ENCODE measurements at places on chromosomes 5 and 9. TPM values are rescaled to one million over a fixed set of nuclear protein-coding genes. Genes with fewer than 3 reads are reported as not detected.
A peak's percentile ranks its signal among the peaks of the same experiment; 100 is the strongest.

RETREG1 gene
- total RNA-seq = 180 TPM

ESM1 gene
- total RNA-seq = not detected

SHC3 gene
- total RNA-seq = 1.0 TPM

SHISAL2B gene
- not detected for total RNA-seq

GRCh38 chr9:132241840-132242620 lies 80.2 kb downstream of the NTNG2 start:
- no peaks in the 10 kb centered on the region for H3K27me3 ChIP-seq
- peak overlapping the region; percentile 66 for H3K27ac ChIP-seq
- no peak for DNase-seq
- peaks cover 18% of the 10 kb centered on the region for H3K4me1 ChIP-seq
- no peaks in the 10 kb centered on the region for H3K36me3 ChIP-seq

DNA sequence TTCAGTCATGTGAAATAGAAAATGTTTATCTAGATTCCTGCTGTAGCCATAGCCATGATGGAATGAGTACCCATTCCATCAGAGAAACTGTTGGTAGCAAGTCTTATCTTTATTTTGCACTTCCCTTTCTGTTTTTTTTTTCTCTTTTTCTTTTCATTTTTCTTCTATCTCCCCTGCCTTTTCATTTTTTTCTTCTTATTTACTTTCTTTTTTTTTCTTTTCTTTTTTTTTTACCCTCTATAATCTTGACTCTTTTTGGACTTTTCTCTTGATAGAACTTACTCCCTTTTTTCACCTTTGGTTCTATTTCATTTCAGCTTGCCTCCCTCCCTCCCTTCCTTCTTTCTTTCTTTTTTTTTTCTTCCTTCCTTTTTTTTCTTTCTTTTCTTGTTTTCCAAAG lies 15.4 kb downstream of the SLC25A46 start:
- H3K4me1 ChIP-seq = no peaks in the 10 kb centered on the region
- no peak overlapping the region for H3K27ac ChIP-seq
- H3K27me3 ChIP-seq = no peaks in the 10 kb centered on the region
- peaks cover 31% of the 10 kb centered on the region for H3K36me3 ChIP-seq
- DNase-seq = no peak
- H3K4me3 ChIP-seq = no peak overlapping the region

DNA sequence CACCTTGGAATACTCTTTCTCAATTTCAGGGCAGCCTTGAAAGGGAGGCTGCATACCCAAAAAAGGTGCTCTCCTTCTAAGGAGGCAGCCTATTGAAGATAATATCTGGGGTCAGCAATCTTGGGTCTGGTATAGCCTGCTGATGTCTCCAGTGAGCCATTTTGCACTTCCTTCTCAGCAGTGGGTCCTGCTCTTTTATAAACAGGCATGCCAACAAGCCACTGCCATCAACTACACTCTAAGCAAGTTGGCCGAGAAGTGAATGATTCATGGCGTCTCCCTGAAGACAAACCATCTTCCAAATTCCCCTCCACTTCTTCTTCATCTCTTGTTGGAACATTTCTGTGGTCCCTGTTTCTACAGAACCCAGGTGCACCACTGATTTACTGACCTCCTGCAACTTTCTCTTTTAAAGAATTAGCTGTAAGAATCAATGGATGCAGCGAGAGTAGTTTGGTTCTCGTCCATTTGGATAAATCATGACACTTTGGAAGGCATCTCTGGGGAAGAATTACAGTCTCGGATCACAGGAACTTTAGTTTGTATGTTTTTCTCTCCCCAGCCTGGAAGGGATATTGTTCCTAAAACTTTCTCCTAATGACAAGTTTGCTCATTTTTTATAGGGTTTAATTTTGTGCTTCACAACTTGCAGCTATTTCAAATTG lies 108.3 kb downstream of the INSYN2B start:
- H3K4me3 ChIP-seq = no peak overlapping the region
- no peaks in the 10 kb centered on the region for H3K4me1 ChIP-seq
- H3K27me3 ChIP-seq = no peaks in the 10 kb centered on the region

DNA sequence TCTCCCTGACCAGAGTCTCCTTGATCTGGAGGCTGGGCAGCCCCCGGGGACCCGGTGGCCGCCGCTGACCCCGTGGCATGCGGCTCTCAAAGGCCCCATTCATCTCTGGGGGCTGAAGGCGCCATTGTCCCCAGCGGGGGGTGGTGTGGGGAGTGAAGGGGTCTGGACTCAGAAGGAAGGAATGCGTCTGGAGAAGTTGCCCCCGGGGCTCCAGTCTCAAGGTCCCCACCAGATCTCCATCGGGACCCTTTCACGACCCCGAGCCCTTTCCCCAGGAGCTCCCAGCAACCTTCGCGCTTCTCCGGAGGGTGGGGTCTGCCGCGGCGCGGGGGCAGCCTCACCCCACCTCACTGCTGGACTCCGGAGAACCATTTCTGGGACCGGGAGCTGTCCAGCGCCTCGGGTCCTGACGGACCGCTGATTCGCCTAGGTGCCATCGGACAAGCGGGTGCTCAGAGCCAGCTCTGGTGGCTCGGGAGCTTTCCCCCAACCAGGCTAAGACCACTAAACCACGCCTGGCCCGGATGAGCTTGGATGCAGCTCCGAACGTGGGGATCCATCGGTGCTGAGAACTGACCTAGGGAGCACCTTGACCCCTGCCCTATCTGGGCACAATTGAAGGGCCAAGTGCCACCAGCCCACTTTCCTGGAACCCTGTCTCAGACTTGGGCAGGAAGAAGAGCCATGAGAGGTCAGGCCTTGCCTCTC lies 5.1 kb upstream of the PCDH1 start:
- H3K27ac ChIP-seq = no peak overlapping the region
- peak; percentile 4 for DNase-seq
- no peaks in the 10 kb centered on the region for H3K36me3 ChIP-seq
- H3K27me3 ChIP-seq = peaks cover 9% of the 10 kb centered on the region

GRCh38 chr5:98458004-98458403 lies 315.5 kb upstream of the RGMB start:
- no peak overlapping the region for H3K27ac ChIP-seq
- no peaks in the 10 kb centered on the region for H3K27me3 ChIP-seq
- H3K4me3 ChIP-seq = no peak overlapping the region
- DNase-seq = no peak

GRCh38 chr9:14660721-14661120 lies 32.5 kb downstream of the ZDHHC21 start:
- H3K27ac ChIP-seq = no peak overlapping the region
- DNase-seq = no peak
- no peaks in the 10 kb centered on the region for H3K4me1 ChIP-seq
- no peaks in the 10 kb centered on the region for H3K36me3 ChIP-seq
- no peak overlapping the region for H3K4me3 ChIP-seq

DNA sequence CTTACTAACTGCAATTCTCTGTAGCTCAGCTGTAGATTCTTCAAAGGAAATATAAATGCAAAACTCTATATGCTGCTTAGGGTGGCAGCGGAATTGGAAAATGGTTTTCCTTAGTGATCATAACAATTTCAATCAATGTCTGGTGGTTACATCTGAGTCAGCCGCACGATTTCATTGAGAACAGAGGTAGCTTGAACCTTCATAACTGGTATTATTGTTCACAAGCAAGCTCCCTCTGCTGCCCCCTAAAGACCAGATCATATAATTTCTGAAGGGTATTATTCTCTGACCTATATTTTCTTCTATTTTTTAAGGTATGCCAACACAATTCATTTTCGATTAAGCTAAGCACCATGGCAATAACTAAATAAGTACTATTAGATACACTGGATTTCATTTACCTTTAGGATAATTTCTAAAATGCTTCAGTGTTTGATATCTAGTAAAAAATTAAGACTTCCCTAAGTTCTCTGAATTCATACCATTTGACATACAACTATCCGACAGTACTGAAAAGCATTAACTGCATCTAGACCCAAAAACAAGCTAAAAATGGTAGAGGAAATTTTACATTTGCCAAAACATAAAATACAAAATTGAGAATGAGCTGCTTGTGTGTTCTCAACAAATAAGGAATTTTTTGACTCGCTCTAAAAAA lies 181.1 kb upstream of the SPEF2 start:
- peaks cover 3% of the 10 kb centered on the region for H3K27me3 ChIP-seq
- H3K27ac ChIP-seq = no peak overlapping the region
- no peaks in the 10 kb centered on the region for H3K36me3 ChIP-seq
- no peak for DNase-seq
- no peaks in the 10 kb centered on the region for H3K4me1 ChIP-seq

GRCh38 chr5:130462516-130462915 lies 558.3 kb downstream of the CHSY3 start:
- H3K4me3 ChIP-seq = no peak overlapping the region
- H3K27ac ChIP-seq = no peak overlapping the region
- no peaks in the 10 kb centered on the region for H3K36me3 ChIP-seq
- no peak for DNase-seq
- no peaks in the 10 kb centered on the region for H3K4me1 ChIP-seq

DNA sequence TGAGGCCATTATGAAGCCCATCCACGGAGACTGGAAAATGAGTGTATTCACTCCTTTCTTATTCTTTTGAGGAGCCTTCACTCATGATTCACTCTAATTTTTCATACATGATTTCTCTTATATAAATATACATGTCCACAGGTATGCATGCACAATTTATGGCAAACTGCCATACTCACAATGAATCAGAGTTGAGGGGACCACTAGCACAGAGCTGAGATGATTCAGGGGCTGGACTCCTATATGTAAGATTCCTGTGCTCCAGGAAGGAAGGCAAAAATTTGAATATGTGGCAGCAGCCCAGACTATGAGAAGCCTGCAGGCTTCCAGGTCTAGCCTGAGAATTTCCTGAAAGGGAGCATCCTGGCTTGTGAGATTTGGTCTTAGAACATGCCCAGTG lies 484.6 kb downstream of the PRELID2 start:
- no peak overlapping the region for H3K4me3 ChIP-seq
- H3K27me3 ChIP-seq = no peaks in the 10 kb centered on the region
- H3K4me1 ChIP-seq = no peaks in the 10 kb centered on the region
- no peak for DNase-seq

DNA sequence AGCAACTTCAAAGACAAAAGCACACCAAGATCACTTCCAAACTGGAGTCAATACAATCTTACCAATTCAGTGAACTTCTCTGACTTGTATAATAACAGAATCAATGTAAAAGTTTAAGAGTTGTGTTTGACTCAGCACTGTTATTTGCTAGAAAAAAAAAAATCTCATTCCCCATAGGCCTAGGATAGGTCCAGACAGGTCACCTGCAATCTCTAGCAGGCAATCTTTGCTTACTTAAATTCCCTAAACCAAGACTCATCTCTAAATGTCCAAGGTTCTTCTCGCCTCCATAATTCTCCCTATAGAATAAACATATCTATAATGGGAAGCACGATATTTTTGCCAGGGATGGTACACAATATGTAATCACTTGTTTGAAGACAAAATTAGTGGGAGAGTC lies 2.5 kb downstream of the FAM169A start:
- no peak for DNase-seq
- H3K36me3 ChIP-seq = no peaks in the 10 kb centered on the region
- H3K27ac ChIP-seq = no peak overlapping the region
- H3K4me3 ChIP-seq = no peak overlapping the region
- peaks cover 14% of the 10 kb centered on the region for H3K4me1 ChIP-seq

All from right atrium auricular region (tissue), 2 donors.